ENCODE measurements at places on chromosomes 4 and X.

DNA sequence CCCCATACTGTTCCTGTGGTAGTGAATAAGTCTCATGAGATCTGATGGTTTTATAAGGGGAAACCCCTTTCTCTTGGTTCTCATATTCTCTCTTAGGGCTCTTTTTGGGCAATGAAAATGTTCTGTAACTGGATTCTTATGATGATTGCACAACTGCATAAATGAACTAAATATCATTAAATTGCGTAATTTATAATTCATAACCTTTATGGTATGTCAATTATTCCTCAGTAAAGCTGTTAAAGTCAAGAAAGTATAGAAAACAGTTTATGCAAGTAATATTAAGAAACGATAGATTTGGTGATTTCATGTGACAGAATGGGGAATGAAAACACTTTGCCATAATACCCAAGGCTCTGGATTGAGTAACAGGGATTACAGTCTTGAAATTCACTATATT, 33.5 kb upstream of the SPANXD start:
- DNase-seq = no peak

DNA sequence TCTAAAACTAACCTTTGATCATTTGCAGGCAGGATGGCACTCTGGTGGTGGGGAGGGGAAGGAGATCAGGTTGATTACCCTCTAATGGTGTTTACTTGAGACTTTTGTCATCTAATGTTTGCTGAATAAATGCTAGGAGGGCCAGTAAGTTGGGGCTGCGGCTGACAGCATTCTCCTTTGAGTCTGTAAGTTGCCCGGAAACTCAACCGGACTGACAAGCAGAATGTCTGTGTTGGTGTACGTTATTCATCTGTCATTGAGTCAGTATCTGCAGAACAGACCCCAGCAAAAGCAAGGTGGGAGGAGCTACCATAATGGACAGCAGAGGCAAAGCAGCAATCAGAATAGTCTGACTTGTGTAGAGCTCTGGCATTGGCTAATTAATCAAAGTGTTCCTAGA, 1210.6 kb upstream of the PABPC4L start:
- DNase-seq = no peak

DNA sequence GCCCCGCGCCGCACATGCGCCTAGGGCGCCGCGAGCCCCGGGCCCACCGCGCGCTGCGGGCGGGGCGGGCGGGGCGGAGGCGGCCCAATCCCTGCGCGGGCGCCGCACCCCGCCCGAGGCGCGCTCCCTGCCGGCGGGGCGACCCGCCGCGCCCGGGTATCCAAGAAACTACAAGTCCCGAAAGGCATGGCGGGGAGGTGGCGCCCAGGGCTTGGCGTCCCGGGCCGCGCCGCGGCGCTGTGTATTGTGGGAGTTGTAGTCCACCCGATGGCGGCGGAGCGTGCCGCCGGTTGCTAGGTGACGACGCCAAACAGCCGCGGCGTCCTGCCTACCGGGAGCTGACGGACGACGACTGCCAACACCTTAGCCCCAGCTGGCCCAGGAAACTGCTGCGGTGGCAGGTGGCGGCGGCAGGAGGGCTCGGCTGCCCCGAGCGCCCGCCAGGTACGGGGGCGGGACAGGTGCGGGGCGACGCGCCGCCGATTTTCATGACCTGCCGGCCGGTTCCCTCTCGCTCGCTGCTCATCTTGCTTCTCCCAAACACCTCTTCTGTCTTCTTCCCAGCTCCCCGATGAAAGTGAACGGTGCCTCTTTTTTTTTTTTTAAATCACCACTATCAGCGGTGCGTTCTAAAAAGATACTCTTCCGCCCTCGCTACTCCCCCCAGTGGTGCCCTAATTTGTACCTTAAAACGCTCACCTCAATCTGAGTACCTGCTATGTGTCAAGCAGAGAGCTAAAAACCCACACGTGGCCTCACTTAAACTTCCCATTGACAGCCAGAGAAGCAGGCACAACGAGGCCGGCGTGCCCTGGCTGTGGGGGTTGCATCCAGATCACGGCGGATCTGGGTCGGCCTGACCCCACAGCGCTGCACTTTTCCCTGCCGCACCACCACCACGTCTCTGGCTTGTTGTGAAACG, at the start of gene CFAP99:
TSS of gene CFAP99 (plus strand) at position 306 of the 922 bp plus-strand sequence.
- DNase-seq = peak; percentile 47

DNA sequence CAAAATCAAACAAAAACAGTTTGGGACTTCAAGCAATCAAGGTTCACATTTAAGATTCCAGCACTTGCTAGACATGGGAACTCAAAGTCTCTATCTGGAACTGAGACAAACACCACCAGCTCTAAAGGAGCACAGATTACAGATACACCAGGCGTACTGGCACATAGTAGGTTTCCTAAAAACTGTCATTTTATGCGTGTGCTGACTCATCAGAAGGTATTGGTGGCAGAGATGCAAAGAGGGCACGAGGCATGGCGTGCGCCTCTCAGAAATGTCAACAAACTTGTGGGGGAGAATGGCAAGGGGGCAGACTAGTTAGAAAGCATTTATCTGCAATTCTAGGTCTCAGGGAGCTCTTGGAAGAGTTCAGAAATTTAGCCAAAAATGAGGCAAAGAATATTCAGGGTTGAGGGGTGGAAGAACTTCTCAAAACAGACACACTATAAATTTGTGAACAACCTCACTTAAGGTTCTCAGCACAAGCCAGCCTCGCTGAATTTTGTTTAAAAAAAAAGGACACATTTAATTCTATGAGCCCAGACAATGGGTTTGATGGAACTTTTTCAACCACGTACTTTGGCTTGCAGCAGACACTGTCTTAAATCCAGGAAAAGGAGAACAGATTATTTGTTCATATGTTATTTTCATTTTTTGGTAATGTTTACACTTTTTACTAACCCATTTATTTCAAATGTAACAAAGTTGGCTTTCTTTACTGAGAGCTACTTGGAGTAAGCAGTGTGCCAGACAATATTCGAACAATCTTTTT, 100.0 kb downstream of the SHISA3 start:
- no peak for DNase-seq

- no peak for DNase-seq
Measured at GRCh38 chr4:157223456-157223855, 2.9 kb downstream of the GRIA2 start.

DNA sequence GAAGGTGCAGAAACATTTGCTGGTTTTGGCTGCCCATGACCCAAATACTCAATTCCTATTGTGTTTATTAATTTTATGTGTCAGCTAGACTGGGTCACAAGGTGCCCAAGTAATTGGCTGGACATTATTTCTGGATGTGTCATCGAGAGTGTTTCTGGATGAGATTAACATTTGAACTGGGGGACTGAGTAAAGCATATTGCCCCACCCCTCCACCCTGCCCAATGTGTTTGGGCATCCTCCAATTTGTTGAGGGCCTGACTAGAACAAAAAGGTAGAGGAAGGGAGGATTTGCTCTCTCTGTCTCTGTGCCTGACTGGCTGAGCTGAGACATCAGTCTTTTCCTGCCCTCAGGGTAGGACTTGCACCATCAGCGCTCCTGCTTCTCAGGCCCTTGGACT, 29.7 kb upstream of the LCORL start:
- DNase-seq = no peak

DNA sequence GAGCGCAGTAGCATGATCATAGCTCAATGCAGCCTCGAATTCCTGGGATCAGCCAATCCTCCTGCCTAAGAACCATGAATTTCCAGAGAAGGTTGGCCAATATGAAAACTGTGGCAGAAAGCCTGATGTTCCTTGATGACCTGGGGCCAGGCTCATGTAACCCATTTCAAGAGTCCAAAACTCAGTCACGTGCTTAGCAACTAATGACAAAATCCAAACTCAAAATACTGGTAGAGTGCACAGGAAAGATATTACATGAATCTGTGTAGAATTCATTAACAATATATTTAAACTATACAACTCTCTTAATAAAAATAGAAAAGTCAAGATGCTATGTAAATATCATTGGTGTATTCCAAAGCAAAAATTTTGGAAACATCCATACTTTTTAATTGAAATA, 265.7 kb upstream of the NDST3 start:
- no peak for DNase-seq

DNA sequence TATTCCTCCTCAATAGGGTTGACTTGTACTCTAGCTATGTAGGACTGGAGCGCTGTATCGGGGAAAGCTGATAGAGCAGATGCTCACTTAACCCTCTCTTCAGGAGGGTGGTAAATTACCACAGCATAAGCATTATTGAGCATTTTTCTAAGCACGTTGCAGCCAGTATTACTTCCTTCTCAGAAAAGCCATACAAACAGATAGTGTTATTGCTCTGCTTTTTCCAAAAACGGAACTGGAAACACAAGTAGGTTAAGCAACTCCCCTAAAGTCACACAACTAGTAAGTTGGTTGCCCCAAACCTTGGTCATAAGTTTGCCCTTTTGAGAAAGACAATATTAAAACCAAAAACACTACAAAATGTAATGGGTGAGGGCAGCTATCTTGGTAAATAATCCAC, 73.9 kb downstream of the REELD1 start:
- no peak for DNase-seq

DNA sequence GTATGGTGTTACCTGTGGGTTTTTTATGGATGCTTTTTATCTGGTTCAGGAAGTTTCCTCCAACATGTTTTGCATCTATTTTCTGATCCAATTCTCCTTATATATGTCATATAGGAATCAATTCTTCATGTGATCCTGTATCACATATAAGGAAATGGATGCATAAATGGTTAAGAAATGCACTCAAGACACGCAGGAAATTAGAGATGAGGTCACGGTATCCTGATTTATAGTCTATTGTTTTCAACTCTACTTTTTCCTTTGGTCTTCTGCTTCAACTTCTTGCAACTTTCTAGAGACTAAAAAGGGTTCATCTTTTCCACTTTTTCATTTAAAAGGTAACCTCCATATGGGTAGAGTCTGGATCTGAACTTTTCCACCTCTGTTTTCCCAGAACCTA, 33.6 kb upstream of the IL13RA1 start:
- no peak for DNase-seq

DNA sequence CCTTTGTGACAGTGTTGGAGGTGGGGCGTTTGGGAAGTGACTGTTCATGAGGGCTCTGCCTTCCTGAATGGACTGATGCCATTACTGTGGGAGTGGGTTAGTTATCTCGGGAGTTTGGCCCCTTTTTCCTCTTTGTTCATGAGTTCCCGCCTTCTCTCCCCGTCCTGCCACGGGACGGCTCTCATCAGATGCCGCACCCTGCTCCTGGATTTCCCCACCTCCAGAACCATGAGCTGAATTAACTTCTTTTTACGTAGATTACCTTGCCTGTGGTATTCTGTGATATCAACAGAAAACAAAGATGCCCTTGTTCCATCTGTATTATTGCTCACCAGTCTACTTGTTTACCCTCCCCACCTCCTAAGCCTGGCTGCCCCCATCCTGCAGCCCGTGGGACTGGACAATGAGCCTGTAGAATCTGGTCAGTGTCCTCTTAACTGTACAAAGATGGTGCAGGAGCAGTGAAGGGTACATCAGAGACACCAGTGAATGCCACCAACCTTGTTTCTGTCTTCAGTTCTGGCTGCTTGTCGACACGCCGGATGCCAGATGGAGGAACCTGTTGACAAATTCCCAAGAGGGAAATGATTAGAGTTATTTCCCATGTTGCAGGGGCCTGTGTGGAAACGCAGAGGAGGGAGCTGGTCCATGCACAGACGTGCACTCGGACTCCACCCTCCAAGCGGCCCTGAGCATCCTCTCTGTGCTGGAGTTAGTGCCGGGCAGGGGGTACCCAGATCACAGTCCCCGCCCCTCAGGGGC, 104.7 kb downstream of the ABLIM2 start:
- no peak for DNase-seq

DNA sequence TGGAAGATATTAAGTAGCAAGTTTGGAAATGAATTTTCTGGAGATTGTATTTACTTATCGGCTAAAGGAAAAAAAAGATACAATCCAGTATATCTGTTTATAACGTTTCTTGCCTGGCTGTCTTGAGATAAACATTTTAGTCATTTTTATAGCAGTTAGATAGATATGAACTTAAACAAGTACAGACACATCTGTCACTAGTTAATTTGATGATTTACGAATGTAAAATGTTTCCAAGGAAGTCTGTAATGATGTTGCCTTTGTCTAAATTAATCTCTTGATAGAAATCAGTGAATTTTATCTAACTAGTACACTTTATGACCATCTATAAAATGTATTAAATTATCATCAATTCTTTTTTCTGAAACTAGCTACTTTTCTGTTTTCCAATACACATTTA, 5.7 kb downstream of the BMPR1B start:
- no peak for DNase-seq

GRCh38 chr4:60780874-60781273, 419.3 kb upstream of the ADGRL3 start:
- no peak for DNase-seq

GRCh38 chrX:621705-622503, 8.7 kb upstream of the SHOX start:
- no peak for DNase-seq

GRCh38 chr4:130699004-130699403, 1603.1 kb downstream of the C4orf33 start:
- DNase-seq = no peak

- DNase-seq = no peak
Measured at GRCh38 chrX:65866146-65866545, 173.7 kb downstream of the VSIG4 start.

DNA sequence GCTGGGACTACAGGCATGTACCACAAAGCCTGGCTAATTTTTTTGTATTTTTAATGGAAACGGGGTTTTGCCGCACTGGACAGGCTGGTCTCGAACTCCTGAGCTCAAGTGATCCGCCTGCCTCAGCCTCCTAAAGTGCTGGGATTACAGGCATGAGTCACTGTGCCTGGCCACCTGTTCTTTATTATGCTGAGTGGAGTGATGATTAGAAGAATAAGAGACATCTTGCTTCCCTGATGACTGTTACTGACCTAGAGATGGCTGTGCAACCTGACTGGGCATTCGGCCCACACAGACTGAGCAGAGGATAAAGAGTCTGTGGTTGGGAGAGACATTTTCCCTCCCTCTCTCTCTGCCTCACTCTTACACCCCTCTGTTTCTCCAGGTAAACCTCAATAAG, 56.7 kb downstream of the SPINK2 start:
- no peak for DNase-seq

- no peak for DNase-seq
Measured at GRCh38 chr4:101695176-101695575, 95.4 kb upstream of the BANK1 start.

- DNase-seq = no peak
Measured at GRCh38 chr4:120568731-120569130, 353.8 kb downstream of the PRDM5 start.

DNA sequence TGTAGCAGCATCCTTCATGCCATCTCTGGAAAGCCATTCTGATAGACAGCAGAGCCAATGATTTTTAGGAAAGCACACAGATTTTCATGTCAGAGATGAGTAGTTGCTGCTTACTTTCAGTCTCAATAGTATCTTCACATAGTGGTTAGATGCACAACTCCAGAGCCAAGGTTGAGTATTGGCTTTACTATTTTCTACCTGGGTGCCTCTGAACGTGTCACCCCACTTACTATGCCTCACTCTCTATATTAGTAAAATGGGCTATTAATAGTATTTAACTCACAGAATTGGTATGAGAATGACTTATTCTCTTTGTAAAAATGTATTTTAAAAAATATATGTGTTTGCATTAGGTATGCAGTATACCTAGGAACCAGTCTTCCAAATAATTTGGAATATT, 108.8 kb upstream of the STIM2 start:
- DNase-seq = no peak

- DNase-seq = no peak
Measured at GRCh38 chr4:97404876-97405523, 738.3 kb downstream of the STPG2 start.

GRCh38 chr4:122814426-122814825, 12.2 kb upstream of the FGF2 start:
- no peak for DNase-seq

- no peak for DNase-seq
Measured at GRCh38 chrX:149006235-149006634, 498.9 kb downstream of the IDS start.

- DNase-seq = no peak
Measured at GRCh38 chrX:12570859-12571501, 220.2 kb upstream of the PRPS2 start.
